Activated T-cell treated with anti-CD3 and anti-CD28 coated beads, Interleukin-2, amount 50 U/mL, for 4 hours (primary cell): ENCODE measurements at places on chromosomes 12 and 14. TPM values are rescaled to one million over a fixed set of nuclear protein-coding genes. Genes with fewer than 3 reads are reported as not detected.

The TMEM132C gene
- not detected for total RNA-seq

DNA sequence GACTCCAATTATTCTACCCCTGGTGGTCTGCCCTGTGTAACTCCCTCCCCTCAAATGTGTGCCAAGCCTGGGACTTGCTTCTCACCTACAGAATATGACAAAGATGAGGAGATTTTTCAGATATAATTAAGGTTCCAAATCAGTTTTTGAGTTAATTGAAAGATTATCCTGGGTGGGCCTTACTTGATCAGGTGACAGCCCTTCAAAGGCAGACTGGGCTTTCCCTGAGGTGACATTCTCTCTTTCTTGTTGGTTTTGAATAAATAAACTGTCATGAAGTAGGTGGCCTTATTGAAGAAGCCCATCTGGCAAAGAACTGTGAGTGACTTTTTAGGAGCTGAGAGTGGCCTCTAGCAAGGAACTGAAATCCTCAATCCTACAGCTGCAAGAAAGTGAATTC is 106.0 kb downstream of the BRMS1L start:
- DNase-seq: no peak

The SYNE2 gene
- 8.6 TPM for total RNA-seq

- DNase-seq: no peak
Observed at GRCh38 chr12:48787791-48788523, 932 bp downstream of the ADCY6 start.

- no peak for DNase-seq
Observed at GRCh38 chr14:54700717-54701116, 133.8 kb downstream of the SAMD4A start.

DNA sequence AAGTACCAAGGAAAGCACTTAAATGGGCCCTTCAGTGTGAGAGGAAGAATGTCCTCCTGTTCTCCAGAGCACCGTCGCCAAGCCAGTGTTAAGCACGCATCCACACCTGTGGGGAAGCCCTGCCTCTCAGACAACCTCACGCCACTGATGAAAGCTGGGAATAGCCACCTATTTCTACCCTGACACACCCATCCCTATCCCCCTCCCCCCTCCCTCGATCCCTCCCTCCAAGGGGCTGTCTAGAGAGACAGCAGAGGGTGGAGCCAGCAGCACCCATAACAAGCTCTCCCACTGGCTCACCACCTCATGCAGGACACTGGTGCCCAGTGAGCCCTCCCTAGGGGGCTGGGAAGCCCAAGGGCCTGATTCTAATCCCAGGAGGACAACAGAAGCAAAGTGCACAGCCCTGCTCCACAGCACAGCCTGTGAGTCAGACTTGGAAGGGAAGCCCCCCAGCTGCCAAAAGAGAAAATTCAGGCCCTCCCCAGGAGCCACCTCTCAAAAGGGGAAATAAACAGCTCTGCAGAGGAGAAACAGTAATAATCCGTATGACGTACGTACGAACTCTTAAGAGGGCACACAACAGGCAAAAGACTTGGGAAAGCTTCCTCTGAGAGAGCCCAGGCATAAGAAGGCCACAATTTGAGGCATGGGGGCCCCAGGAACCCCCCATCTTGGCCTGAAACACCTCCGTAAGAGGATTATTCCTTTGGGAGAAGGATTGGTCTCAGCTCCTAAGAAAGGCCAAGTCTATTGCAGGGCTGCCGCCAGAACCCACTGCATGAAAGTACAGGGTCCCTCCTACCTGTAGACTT is 7.8 kb downstream of the PITPNM2 start:
- no peak for DNase-seq

DNA sequence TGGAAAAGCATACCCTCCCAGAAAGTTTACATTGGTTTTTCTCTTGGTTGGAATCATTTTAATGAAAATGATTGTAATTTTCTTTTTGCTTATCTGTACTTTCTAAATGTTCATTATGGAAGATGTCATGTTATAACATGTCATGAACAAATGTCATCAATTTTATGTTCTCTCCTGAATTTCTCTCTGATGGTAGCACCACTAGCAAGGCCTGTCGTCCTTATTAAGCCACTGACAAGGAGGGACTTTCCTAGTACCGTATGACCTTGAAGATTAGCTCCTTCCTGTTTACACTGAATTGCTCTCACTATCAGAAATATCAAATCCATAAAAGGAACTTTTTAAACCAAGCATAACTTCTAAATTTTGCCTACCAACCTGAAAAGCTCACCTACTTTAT is 99.0 kb downstream of the ESR2 start:
- no peak for DNase-seq

GRCh38 chr14:70006699-70007098 is 127.5 kb downstream of the SMOC1 start:
- DNase-seq: no peak

DNA sequence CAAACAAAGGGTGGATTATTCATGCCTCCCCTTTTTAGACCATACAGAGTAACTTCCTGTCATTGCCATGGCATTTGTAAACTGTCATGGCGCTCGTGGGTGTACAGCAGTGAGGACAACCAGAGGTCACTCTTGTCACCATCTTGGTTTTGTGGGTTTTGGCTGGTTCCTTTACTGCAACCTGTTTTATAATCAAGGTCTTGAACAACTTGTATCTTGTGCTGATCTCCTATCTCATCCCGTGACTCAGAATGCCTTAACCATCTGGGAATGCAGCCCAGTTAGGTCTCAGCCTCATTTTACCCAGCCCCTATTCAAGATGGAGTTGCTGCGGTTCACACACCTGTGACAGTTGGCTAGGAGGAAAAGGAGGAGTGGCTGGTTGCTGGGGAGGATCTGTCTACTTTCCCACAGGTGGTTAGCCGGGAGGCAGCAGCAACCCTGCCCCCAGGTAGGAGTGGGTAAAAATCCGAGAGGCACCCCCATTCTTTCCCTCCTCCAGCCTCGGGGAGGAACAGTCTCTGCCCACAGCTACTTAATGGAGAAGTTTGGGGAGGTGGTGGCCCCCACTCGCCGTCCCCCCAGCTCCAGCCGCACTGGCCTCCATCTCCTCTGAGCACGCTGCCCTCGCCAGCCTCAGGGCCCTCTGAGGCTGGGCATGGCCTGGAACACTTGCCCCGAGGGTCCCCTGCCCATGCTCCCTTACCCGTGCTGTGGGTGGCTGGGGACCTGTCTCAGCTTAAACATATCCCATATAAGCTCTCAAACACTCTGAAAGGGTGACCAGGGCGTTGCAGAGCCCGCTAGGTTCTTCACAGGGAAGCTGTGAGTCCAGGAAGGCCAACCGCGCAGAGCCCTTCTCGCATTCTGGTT is 41.7 kb downstream of the SMIM41 start:
- no peak for DNase-seq

DNA sequence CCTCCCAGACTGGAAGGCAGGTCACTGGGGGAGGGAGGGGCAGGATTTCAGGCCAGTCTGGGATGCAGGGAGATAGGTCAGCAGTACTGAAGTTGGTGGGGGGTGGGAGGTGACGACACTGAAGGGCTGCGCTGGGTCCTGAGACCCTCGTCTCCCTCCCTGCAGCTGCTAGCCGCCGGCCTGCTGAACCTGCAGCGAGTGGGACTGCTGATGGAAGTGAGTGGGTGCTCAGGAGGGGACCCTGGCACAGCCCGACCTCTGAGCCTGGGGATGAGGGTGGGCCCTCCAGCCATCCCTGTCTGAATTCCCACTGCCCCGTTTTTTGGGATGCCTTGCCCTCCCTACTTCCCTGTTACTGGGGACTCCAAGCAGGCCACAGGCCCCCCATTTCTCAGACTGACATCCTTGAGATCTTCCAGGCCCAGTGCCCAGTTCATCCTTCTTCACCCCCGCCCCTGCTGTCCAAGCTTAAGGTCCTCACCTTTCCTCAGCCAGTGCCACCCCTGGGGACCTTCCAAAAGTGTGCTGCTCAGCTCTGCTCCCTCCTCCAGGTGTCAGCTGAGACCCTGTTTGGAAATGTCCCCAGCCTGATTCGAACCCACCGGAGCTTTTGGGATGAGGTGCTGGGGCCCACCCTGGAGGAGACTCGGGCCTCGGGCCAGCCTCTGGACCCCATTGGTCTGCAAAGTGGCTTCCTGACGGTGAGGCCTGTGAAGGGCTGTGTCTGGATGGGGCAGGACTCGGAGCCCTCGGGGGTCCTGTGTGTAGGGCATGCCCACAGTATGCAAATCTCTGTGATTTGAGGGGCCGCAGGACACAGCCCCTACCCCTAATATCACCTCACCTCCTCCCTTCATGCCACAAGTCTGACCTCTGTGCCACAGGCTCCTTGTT is 5.5 kb downstream of the PLEKHG6 start:
- no peak for DNase-seq
